ENCODE measurements at places on chromosomes 7 and 10.

GRCh38 chr10:132429281-132430230 lies 32.6 kb downstream of the PWWP2B start:
- no peak for DNase-seq

GRCh38 chr7:135943134-135943879 lies 33.9 kb downstream of the MTPN start:
- DNase-seq, result no peak

DNA sequence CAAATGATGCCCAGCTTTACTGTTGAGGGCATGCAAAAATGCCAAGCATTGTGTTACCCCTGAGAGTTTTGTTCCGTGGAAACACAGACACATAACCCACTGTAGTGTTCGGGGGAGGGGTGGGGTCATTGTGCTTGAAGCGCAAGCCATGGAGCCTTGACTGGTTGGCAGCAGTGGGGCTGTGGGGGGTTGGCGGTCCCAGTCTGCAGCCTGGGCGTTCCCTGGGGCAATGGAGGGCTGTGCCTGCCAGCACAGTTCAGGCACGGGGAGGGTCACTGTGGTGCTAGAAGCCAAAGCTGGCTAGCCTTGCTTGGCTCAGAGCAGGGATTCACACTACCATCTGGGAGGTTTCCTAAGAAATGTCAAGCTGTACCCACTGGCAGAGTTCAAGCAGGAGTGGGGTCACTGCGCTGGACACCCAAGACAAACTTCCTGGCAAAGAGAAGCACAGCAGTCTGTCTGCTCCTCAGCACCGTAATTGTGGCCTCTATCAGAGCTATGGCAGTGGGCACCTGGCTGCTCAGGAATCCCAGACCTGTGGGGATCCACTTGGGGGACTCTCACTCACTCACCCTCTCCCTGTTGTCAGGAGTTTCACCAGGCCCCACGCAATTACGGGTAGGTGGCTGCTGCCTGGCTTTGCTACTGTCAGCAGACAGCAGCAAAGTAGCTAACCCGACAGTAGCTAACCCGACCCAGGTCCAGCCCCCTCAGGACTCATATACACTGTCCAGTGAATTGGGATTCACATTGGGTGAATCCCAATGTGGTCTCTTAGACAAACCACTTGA lies 292.4 kb downstream of the ZWINT start:
- DNase-seq, result no peak

GRCh38 chr10:566241-566885 lies 123.1 kb downstream of the DIP2C start:
- DNase-seq, result no peak

DNA sequence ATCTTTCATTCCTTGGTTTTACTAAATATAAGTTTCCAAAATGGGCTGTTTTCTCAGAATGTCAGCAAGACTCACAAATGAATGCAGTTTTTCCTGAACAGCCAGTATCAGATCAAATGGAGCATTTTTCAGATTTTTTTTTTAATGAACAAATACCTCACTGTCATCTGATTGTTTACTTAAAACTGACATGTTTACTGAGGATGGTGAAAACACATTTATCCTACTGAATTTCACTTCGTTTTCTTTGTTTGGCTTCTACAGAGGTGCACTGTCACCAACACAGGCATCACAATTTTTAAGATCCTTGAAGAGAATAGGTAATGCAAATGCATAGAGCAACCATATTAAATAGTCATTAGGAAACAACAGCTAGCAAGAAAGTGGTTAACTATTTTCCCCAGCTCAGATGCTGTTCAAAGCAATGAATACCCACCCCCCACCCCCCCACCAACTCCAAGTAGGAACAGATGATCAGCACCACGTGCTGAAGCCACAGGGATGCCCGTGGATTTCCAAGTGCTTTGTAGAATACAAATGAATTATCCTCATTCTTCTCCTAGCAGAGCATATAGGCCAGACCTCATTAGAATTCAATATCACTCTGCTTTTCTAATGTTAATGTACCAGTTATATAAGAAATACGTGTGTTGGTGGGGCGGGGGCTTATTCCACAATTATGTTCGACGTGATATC lies 205.9 kb downstream of the SKAP2 start:
- DNase-seq, result no peak

GRCh38 chr7:31327071-31327470 lies 13.5 kb downstream of the NEUROD6 start:
- DNase-seq, result no peak

GRCh38 chr7:56028942-56029630 lies 22.2 kb downstream of the PSPH start:
- DNase-seq, result no peak

- no peak for DNase-seq
Measured at GRCh38 chr10:22984066-22984465, 56.2 kb downstream of the ARMC3 start.

DNA sequence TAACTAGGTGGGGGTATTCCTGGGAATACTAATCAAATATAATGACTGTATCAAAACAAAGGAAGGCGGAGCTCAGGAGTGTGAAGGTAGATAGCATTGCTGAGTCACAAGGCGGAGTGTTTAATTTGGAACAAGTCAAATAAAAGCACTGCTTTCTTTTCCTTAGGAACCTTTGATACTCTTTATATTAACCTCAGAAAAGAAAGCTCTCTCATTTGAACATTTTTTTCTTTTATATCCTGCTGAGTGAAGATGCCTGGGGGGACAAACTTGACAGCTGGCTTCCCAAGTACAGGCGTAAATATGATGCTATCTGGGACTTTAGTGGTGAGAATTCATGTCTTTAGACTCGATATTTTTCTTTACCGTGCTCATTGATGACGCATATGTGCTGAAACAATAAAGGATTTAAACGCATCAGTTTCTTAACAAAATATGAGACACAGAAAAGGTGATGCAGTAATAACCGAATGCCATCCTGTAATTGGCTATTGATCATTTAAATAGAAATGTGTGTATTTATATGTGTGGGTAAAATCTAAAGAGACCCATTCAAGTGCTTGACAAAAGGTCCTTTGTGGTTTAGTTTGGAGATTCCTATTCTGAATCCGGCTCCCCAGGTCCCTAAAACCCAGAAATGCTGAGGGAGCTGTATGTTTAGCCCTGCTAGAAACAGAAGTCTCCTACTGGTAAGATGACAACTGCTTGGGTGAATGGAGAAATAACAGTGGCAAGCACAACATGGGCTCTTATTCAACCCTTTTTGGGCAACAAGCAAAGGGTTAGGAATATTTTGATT lies 102.7 kb downstream of the PRTFDC1 start:
- DNase-seq, result no peak

GRCh38 chr7:105205592-105206237 lies 183.0 kb downstream of the SRPK2 start:
- DNase-seq, result no peak

DNA sequence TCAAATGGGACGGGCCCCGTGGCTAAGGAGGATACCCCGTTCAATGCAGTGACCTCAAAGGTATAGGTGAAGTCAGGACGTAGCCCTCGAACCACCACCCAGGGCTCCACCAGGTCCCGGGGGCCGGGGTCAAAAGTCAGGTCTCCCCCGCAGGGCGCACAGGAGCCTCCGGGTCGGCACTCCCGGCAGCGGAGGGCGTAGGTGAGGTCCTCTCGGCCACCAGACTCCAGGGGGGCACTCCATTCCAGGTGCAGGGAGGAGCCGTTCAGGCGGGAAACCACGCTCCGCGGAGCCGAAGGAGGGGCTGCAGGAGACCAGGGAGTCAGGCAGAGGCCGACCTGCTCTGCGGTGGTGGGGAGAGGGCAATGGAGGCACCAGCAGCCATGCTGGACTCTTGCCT lies 7.7 kb downstream of the EPHB4 start:
- no peak for DNase-seq

DNA sequence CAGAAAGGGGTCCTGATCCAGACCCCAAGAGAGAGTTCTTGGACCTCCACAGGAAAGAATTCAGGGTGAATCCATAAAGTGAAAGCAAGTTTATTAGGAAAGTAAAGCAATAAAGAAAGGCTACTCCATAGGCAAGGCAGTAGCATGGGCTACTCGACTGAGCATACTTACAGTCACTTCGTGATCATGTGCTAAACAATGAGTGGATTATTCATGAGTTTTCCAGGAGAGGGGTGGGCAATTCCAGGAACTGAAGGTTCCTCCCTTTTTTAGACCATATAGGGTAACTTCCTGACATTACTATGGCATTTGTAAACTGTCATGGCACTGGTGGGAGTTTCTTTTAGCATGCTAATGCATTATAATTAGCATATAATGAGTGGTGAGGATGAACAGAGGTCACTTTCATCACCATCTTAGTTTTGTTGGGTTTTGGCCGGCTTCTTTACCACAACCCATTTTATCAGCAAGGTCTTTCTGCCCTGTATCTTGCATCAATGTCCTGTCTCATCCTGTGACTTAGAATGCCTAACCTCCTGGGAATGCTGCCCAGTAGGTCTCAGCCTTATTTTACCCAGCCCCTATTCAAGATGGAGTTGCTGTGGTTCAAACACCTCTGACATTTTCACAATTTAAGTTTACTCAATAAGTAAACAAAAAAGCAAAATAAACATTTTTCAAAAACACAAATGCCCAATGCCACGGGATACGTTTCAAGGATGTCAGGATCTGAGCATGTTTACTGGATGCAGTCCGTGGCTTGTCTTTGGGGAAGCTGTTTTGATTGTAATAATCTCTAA lies 37.0 kb downstream of the ALOX5 start:
- DNase-seq, result no peak

GRCh38 chr10:116487522-116488430 lies 58.0 kb upstream of the PNLIP start:
- no peak for DNase-seq

GRCh38 chr10:80750268-80750667 lies 212.6 kb downstream of the SH2D4B start:
- no peak for DNase-seq

- no peak for DNase-seq
Measured at GRCh38 chr7:3416453-3416852, 115.4 kb downstream of the SDK1 start.

GRCh38 chr7:24902276-24902675 lies 77.7 kb downstream of the OSBPL3 start:
- DNase-seq, result no peak

GRCh38 chr10:89086801-89087521 lies 96.4 kb downstream of the FAS start:
- no peak for DNase-seq

- no peak for DNase-seq
Measured at GRCh38 chr7:20338285-20338684, 7.6 kb downstream of the ITGB8 start.

DNA sequence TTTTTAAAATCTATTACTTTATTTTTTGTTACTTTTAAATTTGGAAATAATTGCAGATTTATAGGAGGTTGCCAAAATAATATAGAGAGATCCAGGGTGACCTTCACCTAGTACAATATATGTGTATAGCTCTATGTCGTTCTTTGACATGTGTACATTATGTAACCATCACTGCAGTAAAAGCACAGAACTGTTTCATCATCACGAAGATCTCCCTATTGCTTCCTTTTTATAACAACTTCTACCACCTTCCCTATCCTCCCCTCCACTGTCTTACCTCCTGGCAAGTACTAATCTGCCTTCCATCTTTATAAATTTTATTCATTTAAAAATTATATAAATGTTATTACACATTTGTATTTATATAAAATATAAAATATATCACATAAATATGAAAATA lies 251.0 kb downstream of the AUTS2 start:
- no peak for DNase-seq

GRCh38 chr10:98953251-98953650 lies 282.4 kb downstream of the HPSE2 start:
- DNase-seq, result no peak

DNA sequence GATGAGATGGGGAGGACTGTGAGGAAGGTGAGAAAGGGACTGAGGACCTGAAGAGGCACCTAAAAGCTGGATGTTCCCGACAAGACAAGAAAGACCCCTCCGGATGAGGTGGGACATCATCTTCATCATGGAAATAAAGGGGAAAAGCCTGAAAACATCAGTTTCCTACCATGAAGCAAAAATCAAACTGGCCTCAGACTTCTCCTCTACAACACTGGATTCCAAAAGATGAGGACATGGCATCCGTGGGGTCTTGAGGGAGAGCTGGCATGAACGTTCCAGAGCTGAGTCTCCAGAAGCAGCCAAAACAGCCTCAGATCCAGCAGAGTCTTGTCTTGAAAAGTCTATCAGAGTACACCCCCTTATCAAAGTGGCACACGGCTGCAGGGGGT lies 44.5 kb downstream of the DIP2C start:
- DNase-seq, result no peak

- no peak for DNase-seq
Measured at GRCh38 chr7:36659172-36659516, 65.2 kb downstream of the AOAH start.

- no peak for DNase-seq
Measured at GRCh38 chr10:114279901-114280644, 41.0 kb downstream of the VWA2 start.

DNA sequence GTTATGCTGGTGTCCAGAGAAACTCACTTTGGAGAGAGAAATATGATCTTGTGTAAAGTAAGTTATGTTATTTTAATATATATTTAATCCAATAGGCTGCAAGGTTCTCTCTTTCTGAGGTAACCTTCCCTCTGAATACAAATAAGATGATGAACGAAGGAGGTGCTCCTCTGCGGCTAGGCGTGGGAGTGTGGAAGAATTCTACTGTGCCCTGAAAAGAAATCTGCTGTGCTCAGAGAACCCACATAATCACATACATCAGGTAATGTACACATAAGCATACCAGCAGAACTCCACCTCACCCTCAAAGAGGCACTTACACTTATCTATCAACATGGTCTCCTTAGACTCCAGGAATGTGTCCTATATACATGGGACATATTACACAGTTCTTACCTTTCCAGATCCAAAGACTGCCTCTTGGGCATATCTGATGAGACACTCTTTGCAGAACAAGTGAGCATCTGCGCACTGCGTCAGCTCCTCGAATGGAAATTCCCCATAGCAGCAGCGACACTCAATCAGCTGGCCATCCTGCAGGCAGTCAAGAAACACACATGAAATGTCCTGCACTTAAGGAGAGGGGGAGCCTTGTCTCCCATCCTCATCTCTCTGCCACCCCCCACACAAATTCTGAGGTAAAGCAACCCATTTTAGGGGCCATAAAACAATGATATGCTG lies 66.7 kb downstream of the RNF216 start:
- DNase-seq, result no peak

GRCh38 chr10:50299948-50300669 lies 48.8 kb upstream of the ASAH2 start:
- no peak for DNase-seq

- no peak for DNase-seq
Measured at GRCh38 chr10:128064970-128065580, 61.1 kb downstream of the MKI67 start.

- no peak for DNase-seq
Measured at GRCh38 chr7:3989723-3990122, 688.7 kb downstream of the SDK1 start.
